ENCODE measurements at places on chromosomes 4 and X.

DNA sequence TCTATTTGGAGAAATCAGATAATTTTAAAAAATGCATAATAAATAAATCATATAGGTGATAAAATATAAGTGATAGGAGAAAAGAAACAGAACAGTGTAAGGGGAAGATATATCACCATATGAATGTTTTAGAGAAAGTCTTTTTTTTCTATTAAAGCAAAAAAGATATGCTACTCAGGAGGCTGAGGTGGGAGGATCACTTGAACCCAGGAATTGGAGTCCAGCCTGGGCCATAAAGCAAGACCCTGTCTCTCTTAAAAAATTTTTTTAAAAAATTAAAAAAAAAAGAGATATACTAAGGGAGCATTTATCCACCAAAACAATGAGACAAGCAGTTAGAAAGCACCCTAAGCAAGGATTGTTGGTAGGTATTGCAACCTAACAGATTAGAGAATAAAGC, 6.1 kb downstream of the TMEM156 start:
- DNase-seq: no peak

DNA sequence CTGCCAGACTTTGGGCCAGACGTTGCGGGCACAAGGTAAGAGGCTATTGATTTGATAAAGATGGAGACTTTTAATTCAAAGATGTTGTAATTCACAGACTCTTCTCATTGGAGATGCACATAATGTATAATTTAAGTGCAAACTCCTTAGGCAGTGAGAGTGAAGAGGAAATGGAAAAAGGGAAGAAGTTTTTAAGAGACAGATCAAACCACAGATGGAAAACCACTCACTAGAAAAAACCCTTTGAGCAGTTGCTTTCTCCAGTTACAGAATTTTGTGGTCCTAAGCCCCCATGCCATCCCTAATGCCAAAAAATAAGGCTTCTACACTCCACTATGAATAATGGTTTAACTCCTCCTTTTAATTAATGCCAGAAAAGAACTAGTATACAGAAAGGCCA, 977.1 kb upstream of the PRKX start:
- DNase-seq: no peak

GRCh38 chr4:89352541-89352940, 44.9 kb upstream of the GPRIN3 start:
- no peak for DNase-seq

- DNase-seq: no peak
Measured at GRCh38 chr4:9859810-9860209, 78.4 kb downstream of the DRD5 start.

DNA sequence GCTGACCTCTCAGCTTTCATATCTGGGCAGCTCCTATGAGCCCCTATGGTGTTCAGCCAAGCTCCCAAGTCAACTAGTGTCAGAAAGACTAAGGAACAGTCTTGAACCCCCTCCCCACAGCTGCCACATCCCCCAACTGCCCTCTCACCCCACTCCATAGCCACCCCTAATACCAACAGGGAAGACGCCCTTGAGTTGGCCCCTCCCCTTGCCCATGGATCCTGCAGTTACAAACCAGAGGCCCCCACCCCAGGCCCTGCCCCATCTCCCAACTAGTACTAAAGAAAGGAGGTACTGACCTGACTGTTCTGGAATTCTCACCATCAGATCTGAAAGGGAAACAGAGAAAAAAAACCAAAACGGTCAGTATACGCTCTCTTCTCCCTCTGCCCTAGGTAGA, 10.2 kb upstream of the IQSEC2 start:
- no peak for DNase-seq

- DNase-seq: no peak
Measured at GRCh38 chrX:151694661-151695582, at the start of gene PRRG3. TSS of gene PRRG3 (plus strand) at chrX:151695458. CDS start at chrX:151698815, 3,357 bp downstream.

DNA sequence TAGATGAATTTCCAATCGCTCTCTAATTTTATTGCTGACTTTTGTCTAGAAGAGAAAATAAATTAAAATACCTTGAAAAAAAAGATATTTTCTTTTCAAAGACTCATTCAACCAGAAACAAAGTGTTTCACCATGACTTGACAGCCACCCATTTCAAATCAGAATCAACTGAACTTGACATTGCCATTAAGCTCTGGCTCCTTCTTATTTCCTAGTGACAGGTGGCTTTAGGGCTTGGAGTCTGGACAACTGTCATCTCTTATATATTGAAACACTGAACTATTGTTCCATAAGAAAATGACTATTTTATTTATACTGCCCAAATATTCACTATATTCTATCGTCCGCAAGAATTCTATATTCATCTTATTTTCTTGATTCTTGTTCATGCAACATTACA, 229.2 kb downstream of the SLC39A8 start:
- no peak for DNase-seq

All from amniotic epithelial cell (primary cell).